Activated naive CD4-positive, alpha-beta T cell treated with anti-CD3 and anti-CD28 coated beads, Interleukin-2, amount 50 U/mL, for 16 hours (primary cell): ENCODE measurements at places on chromosomes 5 and 9.

- DNase-seq: no peak
These were observed 142.0 kb upstream of the ALDH1B1 start for GRCh38 chr9:38250279-38251035.

- DNase-seq: no peak
These were observed 211.6 kb upstream of the MPDZ start for GRCh38 chr9:13491138-13491492.

GRCh38 chr9:6473151-6473550 lies 60.2 kb downstream of the UHRF2 start:
- no peak for DNase-seq

GRCh38 chr9:116298878-116299391 lies 145.3 kb downstream of the PAPPA start:
- DNase-seq: no peak
